ENCODE measurements at places on chromosomes 4 and X. TPM values are rescaled to one million over a fixed set of nuclear protein-coding genes. Genes with fewer than 3 reads are reported as not detected.

Gene HSD17B10
- 35.6 TPM for polyA plus RNA-seq

DNA sequence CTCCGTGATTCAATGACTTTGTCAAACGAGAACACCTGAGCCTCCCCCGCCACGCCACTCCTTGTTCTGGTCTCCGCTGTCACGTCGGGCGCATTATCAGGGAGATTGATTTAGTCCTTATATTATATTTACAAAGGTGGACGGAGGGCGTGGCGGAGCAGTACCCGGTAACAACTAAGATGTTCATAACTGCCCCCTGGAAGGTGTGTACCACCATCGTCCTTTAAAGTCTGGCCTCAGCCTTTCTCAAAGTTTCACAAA is 284.2 kb downstream of the PACRGL start:
- no peak overlapping the region for H3K27ac ChIP-seq
- DNase-seq, result no peak

GRCh38 chrX:50718776-50719175 is 95.2 kb downstream of the SHROOM4 start:
- no peak for DNase-seq
- H3K4me1 ChIP-seq, result no peaks in the 10 kb centered on the region
- no peak overlapping the region for H3K4me3 ChIP-seq
- no peak overlapping the region for H3K27ac ChIP-seq
- H3K36me3 ChIP-seq, result no peaks in the 10 kb centered on the region

- H3K36me3 ChIP-seq, result no peaks in the 10 kb centered on the region
- no peaks in the 10 kb centered on the region for H3K27me3 ChIP-seq
- no peak overlapping the region for H3K27ac ChIP-seq
- no peak for DNase-seq
- H3K4me1 ChIP-seq, result no peaks in the 10 kb centered on the region
Measured at GRCh38 chr4:23945451-23946017, 55.7 kb upstream of the PPARGC1A start.

GRCh38 chrX:131728295-131729145 is 184.6 kb downstream of the OR13H1 start:
- H3K27ac ChIP-seq, result no peak overlapping the region
- peaks cover 14% of the 10 kb centered on the region for H3K4me1 ChIP-seq
- no peaks in the 10 kb centered on the region for H3K27me3 ChIP-seq
- no peak for DNase-seq

Gene CTBP1
- 293 TPM for polyA plus RNA-seq

GRCh38 chrX:49756692-49757091 is 60.9 kb upstream of the PAGE1 start:
- H3K27ac ChIP-seq, result no peak overlapping the region
- no peak overlapping the region for H3K4me3 ChIP-seq
- H3K36me3 ChIP-seq, result no peaks in the 10 kb centered on the region
- no peaks in the 10 kb centered on the region for H3K27me3 ChIP-seq
- DNase-seq, result no peak

DNA sequence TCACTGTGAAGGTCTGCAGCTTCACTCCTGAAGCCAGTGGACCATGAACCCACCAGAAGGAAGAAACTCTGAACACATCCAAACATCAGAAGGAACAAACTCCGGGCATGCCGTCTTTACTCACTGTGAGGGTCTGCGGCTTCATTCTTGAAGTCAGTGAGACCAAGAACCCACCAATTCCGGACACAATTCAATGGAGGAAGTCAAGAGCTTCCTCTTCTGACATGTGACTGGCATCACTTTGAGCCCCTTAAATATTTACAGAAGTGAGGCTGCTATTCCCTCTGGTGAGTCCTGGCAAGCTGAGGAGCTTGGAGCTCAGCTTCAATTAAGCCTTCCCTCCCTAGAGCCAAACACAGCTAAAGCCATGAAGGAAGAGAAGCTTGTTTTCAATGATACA is 103.5 kb upstream of the SRD5A3 start:
- H3K27me3 ChIP-seq, result no peaks in the 10 kb centered on the region
- H3K4me1 ChIP-seq, result no peaks in the 10 kb centered on the region
- no peak overlapping the region for H3K4me3 ChIP-seq
- H3K27ac ChIP-seq, result no peak overlapping the region

Gene ARHGEF38
- polyA plus RNA-seq, result not detected

- peaks cover 12% of the 10 kb centered on the region for H3K36me3 ChIP-seq
- no peak for DNase-seq
- no peak overlapping the region for H3K4me3 ChIP-seq
- H3K4me1 ChIP-seq, result no peaks in the 10 kb centered on the region
Measured at GRCh38 chrX:109685656-109686078, 47.4 kb downstream of the ACSL4 start.

GRCh38 chrX:150421816-150422215 is 58.7 kb downstream of the MAMLD1 start:
- H3K4me1 ChIP-seq, result no peaks in the 10 kb centered on the region
- H3K36me3 ChIP-seq, result no peaks in the 10 kb centered on the region
- no peak overlapping the region for H3K4me3 ChIP-seq
- DNase-seq, result no peak
- no peaks in the 10 kb centered on the region for H3K27me3 ChIP-seq
- no peak overlapping the region for H3K27ac ChIP-seq

DNA sequence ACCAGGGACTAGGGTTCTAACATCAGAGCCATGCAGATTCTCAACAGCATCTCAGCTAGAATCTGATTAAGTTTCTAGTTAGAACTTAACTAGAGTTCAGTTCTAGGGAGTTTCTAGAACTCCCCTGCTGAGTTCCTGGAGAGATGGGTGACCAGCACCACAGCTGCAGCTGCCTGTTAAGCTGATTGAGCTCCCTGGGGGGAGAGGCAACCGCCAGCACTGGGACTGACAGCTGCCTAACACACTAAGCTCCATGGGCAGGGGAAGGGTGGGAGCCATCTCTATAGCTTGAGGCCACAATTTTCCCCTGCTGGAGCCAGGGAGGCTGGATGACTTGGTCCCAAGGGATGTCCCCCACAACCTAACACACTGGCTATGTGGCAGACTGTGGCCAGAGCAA is 84.2 kb downstream of the CHIC1 start:
- no peaks in the 10 kb centered on the region for H3K4me1 ChIP-seq
- H3K27me3 ChIP-seq, result no peaks in the 10 kb centered on the region
- H3K4me3 ChIP-seq, result no peak overlapping the region

- no peaks in the 10 kb centered on the region for H3K27me3 ChIP-seq
- no peak for DNase-seq
- H3K4me1 ChIP-seq, result no peaks in the 10 kb centered on the region
- no peaks in the 10 kb centered on the region for H3K36me3 ChIP-seq
Measured at GRCh38 chrX:45385757-45386156, 185.1 kb upstream of the DIPK2B start.
